Ascending aorta (tissue), 2 donors: ENCODE measurements at places on chromosomes 7 and 10. TPM values are rescaled to one million over a fixed set of nuclear protein-coding genes. Genes with fewer than 3 reads are reported as not detected.

- no peak for DNase-seq
These were observed 30.3 kb upstream of the KBTBD2 start for GRCh38 chr7:32921896-32922295.

- no peak for DNase-seq
These were observed 93.6 kb downstream of the ICA1 start for GRCh38 chr7:8168336-8168735.

- DNase-seq, result no peak
These were observed 42.5 kb upstream of the TMEM213 start for GRCh38 chr7:138755331-138755747.

Gene MYL10
- total RNA-seq, result not detected
